ENCODE measurements at places on chromosomes 12 and 14.

DNA sequence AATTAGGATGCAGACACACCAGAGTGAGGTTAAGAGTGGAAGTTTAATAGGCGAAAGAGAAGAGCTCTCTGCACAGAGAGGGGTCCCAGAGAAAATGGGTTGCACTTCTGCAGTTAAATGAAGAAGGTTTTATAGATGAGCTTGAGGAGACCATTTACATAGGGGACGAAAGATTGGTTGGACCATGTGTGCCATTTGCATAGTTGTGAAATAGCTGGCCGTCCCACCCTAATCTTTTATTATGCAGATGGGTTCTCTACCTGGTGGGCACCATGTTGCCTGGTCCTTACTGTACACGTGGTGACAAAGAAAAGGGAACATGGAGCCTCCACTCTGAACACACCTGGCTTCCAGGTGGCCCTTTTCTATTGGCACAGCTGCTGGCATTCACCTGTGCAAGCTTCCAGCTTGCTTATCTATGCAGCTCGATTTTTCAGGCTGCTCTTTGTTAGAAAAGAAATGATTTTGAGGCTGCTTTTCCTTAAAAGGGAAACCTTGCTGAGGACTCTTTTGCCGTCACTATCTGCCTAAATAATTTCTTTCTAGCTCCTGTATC is 67.1 kb upstream of the SRSF5 start:
- no peak for DNase-seq

GRCh38 chr12:117884161-117884560 is 84.6 kb downstream of the KSR2 start:
- DNase-seq: no peak

GRCh38 chr12:30457621-30458289 is 237.9 kb downstream of the IPO8 start:
- DNase-seq: no peak

DNA sequence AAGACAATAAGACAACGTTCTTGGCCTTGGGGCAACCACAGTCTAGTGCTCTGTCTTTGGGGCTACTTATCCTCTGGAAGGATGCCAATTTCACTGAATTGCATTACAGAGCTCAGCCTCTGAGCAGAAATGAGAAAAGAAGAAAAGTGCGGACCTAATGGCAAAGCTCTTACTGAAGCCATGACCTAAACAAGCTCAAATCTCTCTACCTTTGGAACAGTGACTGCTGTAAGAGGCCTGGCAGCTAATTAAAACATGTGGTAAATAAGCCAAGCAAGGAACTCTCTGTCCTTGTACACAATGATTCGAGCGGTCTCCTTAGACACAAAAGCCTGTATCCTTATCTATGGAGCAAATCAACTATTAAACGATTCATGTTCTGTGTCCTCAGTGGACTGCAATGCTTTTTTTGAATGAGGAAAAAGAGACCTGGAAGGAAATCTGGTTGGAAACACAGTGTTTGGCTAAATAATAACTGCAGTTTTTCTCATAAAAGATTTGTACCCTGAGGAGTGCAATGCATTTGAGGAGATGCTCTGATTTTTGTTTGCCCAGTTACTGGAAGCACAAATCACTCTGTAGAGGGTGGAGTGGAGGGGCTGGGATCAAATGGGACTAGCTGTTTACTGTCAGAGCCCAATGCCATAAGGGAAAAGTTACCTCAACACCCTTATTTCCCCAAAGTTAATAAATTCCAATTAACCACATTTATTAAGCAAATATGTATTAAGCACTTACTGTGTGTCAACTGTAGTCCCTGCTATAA is 113.9 kb downstream of the NDUFA12 start:
- DNase-seq: no peak

- no peak for DNase-seq
Measured at GRCh38 chr14:101884934-101885576, 79.3 kb upstream of the DYNC1H1 start.

- no peak for DNase-seq
Measured at GRCh38 chr14:105929327-105930081, 403.1 kb downstream of the TMEM121 start.

DNA sequence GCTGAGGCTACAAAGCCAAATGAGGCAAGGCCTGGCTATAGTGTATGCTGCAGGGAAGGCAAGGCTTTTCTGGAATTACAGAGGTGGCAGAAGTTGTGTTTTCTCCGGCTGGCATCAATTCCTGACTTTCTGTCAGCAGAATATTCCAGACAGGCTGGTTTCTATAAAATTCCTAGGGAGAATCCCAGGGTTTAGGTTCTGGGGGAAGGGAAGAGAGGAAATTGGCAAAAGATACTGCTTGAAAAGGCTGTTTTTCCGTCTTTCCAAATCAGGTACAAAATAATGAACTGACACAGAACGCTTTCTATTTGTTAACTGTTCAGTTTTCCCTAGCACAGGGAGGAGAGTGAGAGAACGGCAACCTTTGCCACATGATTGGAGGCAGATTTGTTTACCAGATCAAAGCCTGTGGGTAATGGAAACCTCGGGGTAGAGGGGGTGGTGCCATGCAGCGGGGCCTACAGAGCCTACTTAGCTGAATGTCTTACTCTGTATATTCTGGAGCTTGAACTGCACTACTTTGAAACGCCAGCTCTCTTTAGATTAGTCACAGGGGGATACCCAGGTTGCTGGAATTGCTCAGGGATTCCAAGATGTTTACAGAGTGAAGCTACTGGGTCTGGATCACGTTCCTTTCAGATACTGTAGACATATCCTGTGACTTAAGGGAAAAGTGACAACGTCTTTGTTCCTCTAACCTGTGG is 65.8 kb upstream of the DACT1 start:
- no peak for DNase-seq

- DNase-seq: no peak
Measured at GRCh38 chr12:117064596-117064995, 34.6 kb downstream of the TESC start.

DNA sequence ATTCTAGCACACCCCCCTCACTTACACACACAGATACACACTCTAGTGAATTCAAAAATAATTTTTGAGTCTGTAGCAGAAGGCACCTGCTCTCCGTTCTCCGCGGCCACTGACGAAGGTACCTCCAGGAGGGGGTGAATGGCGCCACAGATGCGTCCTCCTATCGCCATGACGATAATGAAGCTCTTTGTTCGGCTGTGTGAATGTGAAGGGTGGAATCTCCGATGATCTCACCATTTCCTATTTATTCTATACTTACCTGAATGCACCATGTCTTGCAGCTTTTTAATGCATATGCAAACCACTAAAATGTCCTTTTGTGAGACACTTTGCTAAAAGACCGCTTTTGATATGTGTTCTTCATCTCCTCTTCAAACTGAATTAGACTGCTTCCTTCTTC is 162.7 kb downstream of the EGLN3 start:
- DNase-seq: no peak

GRCh38 chr12:49093792-49094159 is 825 bp downstream of the DHH start:
- no peak for DNase-seq

GRCh38 chr12:9208229-9208628 is at the start of gene PZP:
Gene PZP, minus strand, starts transcription at chr12:9208395. Its CDS starts 54 bp downstream, at chr12:9208341.
- DNase-seq: no peak

GRCh38 chr12:89384050-89384758 is 31.9 kb upstream of the DUSP6 start:
- DNase-seq: no peak

GRCh38 chr14:84453307-84453950 is 1076.5 kb upstream of the FLRT2 start:
- no peak for DNase-seq

- peak; percentile 58 for DNase-seq
Measured at GRCh38 chr14:60656686-60657455, 7.6 kb upstream of the SIX1 start.

DNA sequence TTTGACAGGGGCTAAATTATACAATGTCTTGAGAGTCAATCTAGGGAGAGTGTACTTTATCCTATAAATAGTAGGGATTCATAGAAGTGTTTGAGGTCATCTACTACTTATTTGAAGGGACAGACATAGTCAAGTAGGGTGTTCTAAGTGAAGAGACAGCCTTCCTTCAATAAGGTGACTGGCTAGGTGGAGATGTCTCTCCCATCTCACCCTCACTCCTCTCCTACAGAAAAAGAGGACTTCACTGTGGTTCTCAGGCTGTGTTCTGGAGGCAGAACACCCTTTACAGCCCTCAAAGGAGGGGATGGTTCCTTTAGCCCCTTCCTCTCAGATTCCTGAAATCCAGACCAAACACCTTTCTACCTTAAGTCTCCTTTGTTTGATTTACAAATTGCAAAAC is 2.8 kb upstream of the NFE2 start:
- no peak for DNase-seq

- DNase-seq: no peak
Measured at GRCh38 chr12:64744422-64745258, 14.6 kb downstream of the GNS start.

DNA sequence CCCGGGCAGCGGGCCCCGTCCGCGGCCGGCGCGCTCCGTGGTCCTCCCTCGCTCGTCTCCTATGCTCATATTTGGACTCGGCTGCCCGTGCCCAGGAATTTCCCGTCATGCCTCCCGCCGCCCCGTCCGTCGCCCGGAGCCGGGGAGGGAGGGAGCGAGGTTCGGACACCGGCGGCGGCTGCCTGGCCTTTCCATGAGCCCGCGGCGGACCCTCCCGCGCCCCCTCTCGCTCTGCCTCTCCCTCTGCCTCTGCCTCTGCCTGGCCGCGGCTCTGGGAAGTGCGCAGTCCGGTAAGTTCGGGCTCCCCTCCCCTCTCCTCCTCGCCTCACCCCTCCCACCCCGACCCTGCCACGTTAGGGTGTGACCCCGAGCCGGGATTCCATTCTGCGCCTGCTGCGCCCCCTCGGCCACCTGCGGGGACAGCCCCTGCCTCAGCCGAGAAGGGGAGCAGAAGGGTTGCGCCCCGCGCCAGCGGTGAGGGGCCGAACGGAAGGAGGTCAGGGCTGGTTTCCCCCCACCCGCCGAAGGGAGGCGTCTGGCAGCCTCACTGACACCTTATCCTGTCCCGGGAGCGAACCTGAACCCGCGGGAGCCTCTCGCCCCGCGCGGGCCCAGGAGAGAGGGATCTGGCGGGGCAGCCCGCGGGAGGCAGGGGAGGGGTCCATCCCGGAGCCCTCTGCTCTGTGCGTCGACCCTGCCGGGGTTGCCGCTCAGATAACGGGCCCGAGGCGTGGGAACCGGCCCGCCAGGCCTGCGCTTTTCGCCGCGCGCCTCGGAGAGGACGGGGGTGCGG is at the start of gene MSRB3:
MSRB3 (plus strand) TSS at position 108 of the 793 bp plus-strand sequence. CDS start 29,897 bp downstream, outside the sequence.
- DNase-seq: peak; percentile 24

GRCh38 chr14:66746316-66747006 is 238.5 kb downstream of the GPHN start:
- DNase-seq: no peak

DNA sequence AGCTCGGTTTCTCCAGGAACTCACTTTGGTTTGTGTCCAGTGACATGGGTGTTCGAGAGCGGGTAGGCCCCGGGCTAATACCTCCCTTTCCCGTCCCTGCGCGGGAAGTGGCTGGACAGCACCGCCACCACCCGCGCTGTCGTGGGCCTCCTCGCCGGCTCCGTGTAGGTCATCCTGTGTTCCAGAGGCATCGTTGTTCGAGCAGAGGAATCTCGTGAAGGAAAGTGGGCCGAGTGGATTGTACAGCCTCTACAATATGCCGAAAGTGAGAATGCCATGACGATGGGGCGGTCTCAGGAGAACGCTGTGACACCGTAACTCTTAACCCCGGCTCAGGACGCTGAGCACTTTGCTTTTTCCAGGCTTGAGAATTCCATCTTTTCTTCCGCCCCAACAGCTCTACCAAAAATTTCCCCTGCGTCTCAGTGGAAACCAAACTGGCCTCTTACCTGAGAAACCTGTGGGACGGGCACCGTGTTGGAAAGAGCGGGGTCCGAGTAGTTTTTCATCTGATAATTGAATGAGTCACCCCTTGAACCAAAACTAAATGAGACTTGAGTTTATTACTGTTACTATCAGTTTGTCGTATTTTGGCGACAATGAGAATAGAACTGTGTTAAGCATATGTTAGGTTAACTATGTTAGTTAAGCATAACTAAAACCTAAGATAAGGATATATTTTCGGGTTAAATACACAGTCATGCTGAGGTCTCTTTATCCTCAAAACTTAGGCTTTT is 510 bp downstream of the EIF2S1 start:
- no peak for DNase-seq

GRCh38 chr14:67580336-67581171 is 19.5 kb downstream of the PIGH start:
- no peak for DNase-seq

- DNase-seq: no peak
Measured at GRCh38 chr12:114152890-114153289, 186.8 kb upstream of the RBM19 start.

DNA sequence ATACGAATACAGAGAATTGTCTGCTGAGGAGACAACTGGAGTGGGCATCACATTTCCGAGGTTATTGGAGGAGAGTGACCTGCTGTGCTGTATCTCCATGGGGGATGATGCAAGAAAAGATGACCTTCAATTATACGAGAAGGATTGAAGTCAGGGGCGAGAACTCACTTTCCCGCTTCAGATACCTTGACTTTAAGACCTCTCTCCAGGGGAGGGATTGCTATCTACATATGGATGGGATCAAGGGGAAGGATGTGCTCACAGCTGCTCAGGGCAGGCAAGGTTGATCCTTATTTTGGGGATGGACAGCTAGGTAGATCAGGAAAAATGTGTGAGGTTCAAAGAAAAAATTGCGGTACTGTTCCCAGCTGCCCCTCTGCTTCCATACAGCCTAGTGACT is 24.4 kb downstream of the NEUROD4 start:
- no peak for DNase-seq

DNA sequence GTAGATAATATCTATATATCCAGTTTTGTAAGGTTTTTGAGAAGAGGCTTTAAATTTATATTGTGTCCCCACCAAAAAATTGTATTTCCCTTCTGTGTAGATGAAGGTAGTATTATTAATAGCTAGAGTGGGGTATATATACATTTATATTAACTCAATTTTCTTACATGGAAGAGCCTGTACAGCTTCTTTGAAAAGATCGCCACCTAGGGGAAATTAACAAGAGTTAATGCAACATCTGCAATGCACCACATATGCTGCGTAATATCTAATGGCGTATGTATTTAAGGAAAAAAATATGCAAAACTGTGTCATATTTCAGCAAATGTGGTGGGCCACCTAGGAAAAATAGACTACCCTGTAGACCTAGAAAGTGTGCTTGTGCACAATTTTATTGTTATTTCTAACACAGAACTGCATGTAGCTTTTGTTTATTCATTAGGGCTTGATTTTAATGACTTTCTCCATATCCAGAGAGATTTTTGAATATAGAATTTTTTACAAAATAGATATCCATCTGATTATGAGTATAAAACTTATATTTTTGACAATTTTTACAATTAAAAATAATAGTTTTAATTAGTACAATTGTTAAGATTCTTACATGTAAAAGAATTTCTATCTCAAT is 14.0 kb downstream of the CCER1 start:
- no peak for DNase-seq

DNA sequence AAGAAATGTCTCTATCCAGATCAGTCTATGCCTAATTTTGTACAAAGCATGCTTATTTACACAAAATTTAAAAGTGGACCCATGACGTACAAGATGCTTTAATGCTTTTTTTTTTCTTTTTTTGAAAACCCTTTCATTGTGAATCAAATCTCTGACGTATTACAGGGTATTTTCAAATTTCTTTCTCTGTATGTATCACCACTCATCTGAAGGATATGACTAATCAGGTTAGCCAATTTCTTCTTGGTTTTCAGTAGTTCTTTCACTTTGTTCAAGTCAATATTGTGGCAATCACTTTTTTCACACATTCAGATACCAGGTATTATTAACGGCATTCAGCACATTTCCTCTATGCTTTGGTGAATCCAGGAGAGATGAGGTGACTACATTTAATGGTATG is 685.3 kb downstream of the TRHDE start:
- no peak for DNase-seq
